ENCODE measurements at places on chromosomes 12 and 14.

GRCh38 chr14:104791425-104791824 is 4.1 kb downstream of the AKT1 start:
- no peak for DNase-seq

- no peak for DNase-seq
These were observed 119.1 kb downstream of the ITPR2 start for GRCh38 chr12:26713885-26714383.

- DNase-seq: no peak
These were observed 400 bp downstream of the ADCY6 start for GRCh38 chr12:48788524-48788853.

GRCh38 chr12:123271001-123271668 is 521 bp downstream of the CDK2AP1 start:
- peak; percentile 22 for DNase-seq

GRCh38 chr12:91273560-91273959 is 90.9 kb upstream of the DCN start:
- DNase-seq: no peak

DNA sequence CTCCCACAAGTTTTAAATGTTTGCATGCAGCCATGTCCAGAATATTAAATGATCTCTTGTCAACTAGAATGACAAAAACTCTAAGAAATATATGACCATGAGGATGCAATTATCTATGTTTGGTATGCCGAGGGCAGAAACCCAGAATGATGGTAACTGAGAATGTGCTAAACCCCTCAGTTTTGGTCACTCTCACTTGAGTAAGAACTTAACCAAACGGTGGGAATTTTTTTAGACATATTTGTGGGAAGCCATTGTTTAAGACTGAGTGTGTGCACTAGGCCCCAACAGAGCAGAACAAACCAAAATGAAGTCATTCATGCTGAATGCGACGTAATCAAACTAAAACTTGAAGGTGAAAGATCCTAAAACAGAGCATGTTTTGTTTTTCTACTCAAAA is 1927.9 kb upstream of the SEL1L start:
- DNase-seq: no peak

DNA sequence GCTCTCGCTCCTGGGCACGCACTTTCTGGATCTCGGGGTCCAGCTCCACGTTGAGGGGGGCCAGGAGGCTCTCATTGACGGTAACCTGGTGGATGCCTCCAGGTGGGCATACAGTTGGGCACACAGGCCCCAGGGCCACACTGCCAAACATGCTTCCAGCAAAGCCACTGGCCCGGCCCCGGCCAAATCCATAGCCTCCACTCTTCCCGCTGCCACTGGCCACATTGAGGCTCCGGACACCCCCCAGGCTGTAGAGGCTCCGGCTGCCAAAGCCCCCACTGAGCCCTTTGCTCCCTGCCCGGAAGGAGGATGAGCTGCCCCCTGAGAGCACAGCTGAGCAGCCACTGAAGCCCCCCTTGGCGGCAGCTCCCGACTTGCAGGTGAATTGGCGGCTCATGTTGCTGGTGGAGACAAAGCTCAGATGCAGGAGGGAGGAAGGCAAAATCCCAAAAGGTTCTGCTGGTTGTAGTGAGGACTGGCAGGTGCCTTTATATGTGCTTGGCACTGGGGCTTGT is at the start of gene KRT71:
KRT71 (minus strand) TSS at position 465 of the 515 bp plus-strand sequence; CDS start at position 397, 68 bp downstream.
- DNase-seq: no peak

- DNase-seq: no peak
These were observed 8.0 kb upstream of the NT5DC3 start for GRCh38 chr12:103848917-103849491.

DNA sequence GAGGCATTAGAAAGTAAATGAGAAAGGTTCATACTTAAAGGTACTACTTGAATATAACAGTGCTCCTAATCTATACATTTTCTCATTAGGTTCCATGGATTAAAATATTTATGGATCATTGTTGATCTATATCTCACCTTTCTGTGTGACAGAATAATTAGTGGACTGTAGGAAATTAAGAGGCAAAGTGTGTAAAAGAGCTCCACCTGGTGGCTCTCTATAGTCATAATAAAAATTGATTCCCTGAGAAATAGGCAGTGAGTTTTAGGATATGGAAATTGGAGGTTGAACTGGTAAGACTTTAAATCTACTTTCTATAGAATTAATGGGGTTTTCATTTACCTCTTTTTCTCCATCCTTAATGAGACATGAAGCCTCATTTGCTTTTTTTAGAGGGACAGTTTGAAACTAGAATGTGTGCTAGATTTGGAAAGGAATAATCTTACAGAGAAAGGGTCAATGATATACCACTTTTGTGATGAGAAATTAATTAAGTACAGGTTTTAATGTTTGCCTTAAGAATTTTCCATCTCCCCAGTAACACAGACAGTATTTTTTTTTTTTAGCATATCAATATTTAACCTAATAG is 11.8 kb upstream of the DERA start:
- DNase-seq: no peak

DNA sequence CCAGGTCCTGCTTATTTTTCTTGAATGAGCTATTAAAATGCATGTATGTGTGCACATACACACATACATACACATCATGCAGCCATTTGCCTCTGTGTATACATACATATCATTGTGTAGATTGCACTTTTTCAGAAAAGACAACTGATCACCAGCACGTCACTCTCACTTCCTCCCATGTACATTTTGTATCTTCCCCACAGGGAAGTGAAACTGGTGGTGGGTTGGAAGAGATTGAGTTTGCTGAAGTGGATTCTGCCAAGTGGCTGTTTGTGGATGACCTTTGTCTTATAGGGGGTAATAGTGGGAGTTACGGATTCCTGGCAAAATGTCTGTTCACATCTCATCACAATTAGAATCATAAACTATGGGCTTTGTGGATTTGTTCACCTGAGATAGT is 448.6 kb downstream of the RAD51B start:
- DNase-seq: no peak

DNA sequence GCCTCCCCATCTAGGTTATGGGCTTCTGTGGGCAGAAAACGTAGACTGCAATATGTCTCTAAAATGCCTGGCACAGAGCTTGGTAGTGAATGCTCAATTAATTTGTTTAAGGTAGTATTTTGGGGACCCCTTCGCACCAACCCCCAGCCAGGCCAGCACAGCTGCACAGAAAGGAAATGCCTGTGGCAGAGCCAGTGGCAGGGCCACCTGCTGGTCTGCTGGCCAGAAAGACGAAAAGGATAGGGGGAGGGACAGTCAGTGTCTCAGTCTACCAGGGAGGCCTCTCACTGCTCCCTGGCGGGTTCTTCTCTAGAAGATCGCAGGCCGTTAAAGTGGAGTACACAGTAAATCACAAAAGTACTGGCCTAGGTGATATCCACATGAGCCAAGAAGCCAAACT is 3.5 kb downstream of the RAB15 start:
- no peak for DNase-seq

- no peak for DNase-seq
These were observed 32.7 kb upstream of the SELPLG start for GRCh38 chr12:108666401-108666881.

DNA sequence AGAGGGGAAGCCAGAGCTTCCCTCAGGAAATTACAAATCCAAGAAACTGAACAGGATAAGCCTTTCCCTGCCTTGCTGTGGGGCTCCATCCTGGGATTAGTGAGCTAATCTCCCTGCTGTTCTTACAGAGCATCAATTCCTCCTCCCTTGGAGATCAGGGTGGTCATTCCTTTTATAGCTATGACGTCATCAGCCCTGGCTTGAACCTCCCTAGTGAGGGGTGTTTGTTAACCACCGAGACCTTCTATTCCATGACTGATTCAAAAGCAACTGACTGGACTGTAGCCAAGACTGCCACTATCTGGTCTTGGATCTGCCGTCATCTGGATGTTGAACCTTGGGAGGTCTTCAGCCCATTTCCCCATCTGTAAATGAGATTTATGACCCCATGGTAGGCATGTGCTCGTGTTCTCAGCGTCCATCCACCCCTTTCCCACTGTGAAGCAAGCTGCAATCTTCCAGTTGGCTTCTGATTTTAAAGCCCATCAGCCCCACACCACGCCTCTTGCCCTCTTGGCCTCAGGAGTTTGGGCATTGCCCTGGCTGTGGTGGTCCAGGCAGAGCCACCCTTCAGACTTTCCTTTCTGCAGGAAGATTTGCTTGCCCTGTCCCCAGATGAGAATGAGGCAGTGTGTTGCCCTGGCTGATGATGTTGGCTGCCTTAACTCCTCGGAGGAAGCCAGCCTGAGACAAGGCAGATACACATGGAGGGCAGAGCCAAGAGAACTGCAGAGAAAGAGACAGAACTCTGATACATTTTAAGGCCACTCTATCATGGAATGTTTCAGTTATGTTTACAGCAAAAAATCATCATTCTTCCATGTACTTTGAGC is 59.6 kb upstream of the ACTN1 start:
- no peak for DNase-seq

DNA sequence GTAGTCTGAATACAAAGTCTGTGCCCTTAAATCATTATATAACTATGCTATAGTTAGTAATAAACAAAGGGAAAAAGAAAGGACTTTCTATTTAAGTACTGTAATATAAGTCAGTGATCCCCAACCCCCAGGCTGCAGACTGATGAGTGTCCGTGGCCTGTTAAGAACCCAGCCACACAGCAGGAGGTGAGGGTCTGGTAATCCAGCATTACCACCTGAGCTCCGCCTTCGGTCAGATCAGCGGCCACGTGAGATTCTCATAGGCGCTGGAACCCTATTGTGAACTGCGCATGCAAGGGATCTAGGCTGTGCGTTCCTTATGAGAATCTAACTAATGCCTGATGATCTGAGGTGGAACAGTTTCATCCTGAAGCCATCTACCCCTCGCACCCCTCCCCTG is 15.7 kb downstream of the NFYB start:
- no peak for DNase-seq

GRCh38 chr12:28814246-28814645 is 334.8 kb upstream of the FAR2 start:
- DNase-seq: no peak

DNA sequence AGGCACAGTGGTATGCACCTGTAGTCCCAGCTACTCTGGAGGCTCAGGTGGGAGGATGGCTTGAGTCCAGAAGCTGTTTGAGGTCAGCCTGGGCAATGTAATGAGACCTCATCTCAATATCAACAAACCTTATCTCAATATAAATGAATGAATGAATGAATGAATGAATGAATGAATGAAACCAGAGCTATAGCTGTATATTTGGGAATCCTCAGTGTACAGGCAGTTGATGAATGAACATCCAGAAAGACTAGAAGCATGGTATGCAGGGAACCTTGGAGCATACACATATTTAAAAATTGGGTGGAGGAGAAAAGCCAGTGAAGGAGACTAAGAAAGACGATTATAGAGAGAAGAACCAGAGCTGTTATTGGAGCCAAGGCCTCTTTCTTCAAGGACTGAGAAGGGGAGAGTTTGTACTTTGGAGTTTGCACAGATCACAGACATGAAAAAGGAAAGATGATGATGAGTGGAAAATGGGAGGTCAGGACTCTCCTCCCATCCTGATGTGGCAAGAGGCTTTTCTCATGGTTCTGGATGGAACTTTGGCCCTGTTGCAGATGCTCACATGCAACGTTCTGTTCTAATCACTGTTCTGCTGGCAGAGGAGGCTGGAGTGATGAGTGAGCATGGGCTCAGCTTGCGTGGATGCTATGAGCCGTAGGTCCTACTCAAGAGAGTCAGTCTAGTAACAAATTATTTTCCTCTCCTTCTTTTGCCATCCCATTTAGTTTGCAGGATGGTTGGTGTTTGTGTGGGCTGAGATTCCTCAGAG is 114.4 kb downstream of the PRKCH start:
- no peak for DNase-seq

All from stimulated activated CD8-positive, alpha-beta memory T cell treated with anti-CD3 and anti-CD28 coated beads, Interleukin-7, amount 100 ng/mL, for 1 hour (primary cell).